ENCODE measurements at places on chromosomes 7 and 10. TPM values are rescaled to one million over a fixed set of nuclear protein-coding genes. Genes with fewer than 3 reads are reported as not detected.

The COL17A1 gene
- 1.1 TPM for total RNA-seq

DNA sequence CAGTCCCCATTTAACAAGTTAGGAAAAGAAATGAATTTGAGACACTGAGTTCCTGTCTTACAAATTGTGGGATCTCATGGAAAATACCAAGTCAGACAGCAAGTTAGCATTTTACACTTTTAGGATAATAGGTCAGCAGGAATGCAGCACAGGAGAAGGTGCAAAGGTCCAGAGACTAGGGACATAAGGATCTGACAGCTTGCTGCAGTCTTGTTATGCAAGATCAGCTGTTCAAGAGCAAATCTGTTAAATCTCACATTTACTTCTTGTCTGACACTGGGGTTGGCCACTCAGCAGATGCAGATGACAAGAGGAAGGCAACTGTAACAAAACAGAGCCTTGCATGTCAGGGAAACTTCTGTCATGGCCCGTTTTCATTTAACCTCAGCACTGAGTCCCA lies 239.6 kb downstream of the PHF14 start:
- no peak for DNase-seq

DNA sequence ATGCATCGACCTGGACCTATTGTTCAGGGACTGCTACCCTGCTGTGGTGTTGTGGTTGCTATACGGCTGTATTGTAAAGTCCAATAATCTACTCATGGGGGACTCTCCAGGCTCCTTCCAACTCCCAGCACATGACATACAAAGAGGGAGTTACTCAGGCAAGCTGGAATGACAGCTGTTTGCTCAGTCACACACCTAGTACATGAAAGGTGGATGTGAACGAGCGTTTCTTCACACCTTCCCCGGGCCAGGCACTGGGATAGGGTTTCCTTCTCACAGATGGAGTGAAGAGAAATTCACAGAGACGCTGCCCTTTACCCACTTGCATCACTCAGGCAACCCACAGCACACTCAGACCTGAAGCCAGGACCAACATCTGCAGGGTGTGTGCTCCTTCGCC lies 215.7 kb downstream of the TNS3 start:
- DNase-seq, result no peak

DNA sequence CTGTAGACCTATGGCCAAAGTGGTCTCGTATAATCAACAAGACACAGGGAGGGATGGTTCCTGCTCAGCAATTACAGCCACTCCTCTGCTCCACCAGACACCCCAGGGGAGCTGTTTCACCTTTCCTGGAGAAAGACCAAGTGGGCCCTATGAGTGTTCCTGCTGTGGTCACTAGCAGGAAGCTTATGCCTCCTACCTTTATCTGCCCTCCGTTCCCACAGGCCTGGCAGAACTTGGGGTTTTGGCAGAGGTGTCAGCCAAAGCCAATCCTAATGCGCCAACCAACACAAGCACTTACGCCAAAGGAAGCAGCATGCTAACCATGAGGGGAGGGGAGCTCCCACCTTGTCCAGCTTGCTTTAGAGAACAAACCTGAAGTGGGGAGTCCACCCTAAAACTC lies 31.2 kb downstream of the XPNPEP1 start:
- DNase-seq, result no peak

- no peak for DNase-seq
Measured at GRCh38 chr10:123062726-123063125, 53.9 kb downstream of the ACADSB start.

DNA sequence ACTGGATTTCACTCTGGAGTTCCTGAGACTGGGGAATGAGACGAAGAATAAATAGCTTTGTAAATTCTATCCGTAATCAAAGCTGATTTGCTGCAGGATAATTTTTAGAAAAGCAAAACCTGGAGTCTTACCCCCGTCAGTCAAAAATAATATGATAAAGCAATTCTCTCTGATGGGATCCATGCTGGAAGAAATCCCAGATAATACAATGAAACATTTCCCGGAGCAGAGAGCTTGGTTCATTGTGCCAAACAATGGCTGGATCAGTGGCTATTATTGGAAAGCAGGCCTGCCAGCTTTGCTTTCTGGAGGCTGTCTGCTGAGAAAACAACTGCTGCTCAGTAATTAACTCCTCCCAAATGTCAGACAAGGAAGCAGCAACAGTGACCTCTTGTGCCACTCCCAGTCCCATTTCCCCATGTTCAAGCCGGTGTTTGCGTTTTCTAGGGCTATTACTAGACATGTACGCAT lies 609.4 kb upstream of the PCDH15 start:
- peak; percentile 18 for DNase-seq

The HOXA7 gene
- not detected for total RNA-seq

The SEC61G gene
- total RNA-seq, result 186 TPM

The GPRIN2 gene
- 20.9 TPM for total RNA-seq

DNA sequence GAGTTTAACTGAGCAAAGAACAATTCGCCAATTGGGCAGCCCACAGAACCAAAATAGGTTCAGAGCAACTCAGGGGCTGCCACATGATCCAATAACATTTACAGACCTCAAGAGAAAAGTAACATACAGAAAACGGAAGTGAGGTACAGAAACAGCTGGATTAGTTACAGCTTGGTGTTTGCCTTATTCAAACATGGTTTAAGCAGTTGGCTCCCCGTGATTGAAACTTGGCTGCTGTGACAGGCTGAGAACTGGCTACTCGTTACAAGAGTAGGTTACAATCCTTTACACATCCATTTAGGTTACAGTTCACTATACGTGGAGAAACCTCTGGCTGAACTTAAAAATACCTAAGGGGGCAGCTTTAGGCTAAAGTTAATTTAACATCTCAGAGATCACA lies 673.1 kb upstream of the PHF14 start:
- DNase-seq, result no peak

GRCh38 chr7:98702021-98702420 lies 84.9 kb downstream of the NPTX2 start:
- DNase-seq, result no peak

DNA sequence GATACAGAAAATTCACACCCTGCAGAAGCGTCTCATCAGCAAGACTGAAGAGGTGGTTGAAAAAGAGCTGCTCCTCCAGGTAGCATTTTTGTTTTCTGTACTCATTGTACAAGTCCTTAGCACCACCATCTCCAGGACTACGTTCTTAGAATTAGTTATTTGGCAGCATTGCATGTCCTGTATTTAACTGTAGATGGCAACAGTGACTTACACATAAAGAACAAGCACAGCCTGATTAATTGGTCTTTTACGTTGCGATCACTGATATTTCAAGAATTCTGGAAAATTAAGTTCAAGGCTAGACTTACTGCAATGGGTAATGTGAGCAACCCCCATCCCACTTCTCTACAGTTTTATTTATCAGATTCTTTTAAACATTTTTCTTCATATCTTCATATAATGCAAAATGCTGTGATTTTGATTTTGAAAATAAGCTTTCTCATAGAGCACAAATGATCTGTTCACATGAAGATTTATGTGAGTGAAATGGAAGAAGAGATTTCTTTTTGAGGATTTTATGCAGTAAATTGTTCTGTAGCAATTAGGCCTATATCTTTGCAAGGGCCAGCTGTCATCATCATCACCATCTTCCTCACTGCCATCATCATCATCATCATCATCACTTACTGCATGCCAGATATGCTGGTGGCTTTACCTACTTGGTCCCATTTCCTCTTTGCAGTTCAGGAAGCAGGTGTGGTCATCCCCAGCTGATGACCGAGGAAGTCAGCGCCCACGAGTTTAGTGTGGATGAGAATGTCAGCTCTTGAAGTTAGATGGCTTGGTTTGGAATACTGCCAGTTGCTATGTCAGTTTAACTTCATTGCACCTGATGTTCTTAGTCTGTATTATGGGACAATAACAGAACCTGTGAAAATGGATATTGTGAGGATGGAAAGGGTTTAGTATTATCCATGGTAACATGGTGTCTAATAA lies 53.4 kb downstream of the CFAP58 start:
- DNase-seq, result no peak

- no peak for DNase-seq
Measured at GRCh38 chr10:108436096-108436495, 1271.6 kb upstream of the SORCS1 start.

GRCh38 chr7:18471476-18472160 lies 23.9 kb upstream of the HDAC9 start:
- DNase-seq, result no peak

Measured in WTC11 (cell line).